T1000 (cell line): ENCODE measurements at places on chromosomes 13 and 19.

- no peak for DNase-seq
These were observed 440.1 kb upstream of the NBEA start for GRCh38 chr13:34502011-34502410.

GRCh38 chr19:491146-491741 is 5.0 kb upstream of the MADCAM1 start:
- DNase-seq, result peak; percentile 73

- DNase-seq, result no peak
These were observed 639 bp downstream of the LENG1 start for GRCh38 chr19:54158812-54159351.

DNA sequence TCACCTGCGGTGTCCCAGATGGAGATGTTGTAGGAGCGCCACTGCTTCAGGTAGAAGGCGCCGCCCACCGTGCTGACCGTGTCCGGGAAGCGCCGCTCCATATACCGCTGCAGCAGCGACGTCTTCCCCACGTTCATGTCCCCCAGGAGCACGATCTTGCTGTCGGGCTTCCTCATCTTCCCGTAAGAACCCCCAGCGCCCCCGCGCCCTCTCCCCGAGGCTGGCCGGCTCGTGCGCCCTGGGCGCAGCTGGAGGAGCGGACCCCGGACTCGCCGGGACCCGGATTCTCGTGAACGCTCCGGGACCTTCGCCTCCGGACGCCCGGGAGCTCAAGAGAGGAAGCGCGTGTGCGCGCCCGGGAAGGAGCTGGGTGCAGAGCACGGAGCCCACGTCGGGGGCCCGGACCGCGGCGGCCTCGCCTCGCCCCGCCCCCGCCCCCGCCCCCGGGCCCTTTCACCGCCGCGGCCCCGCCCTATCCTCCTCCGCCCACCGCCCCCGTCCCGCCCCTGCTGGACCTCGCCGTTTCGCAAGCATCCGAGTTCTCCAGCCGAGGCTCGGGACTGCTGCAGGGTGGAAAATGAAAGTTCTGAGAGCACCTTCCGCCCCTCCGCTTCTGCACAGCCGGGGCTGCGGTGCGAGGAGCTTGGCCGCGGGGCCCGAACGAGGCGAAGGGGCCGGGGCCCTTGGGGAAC is at the start of gene RAB20:
RAB20 (minus strand) TSS at position 379 of the 692 bp plus-strand sequence; CDS start at position 176, 203 bp downstream.
- DNase-seq, result peak; percentile 73

- no peak for DNase-seq
These were observed 7.6 kb downstream of the F2RL3 start for GRCh38 chr19:16896146-16897028.

GRCh38 chr19:48631225-48631624 is 6.0 kb downstream of the DBP start:
- DNase-seq, result no peak

GRCh38 chr19:14418856-14419105 is 360 bp downstream of the DDX39A start:
- no peak for DNase-seq

DNA sequence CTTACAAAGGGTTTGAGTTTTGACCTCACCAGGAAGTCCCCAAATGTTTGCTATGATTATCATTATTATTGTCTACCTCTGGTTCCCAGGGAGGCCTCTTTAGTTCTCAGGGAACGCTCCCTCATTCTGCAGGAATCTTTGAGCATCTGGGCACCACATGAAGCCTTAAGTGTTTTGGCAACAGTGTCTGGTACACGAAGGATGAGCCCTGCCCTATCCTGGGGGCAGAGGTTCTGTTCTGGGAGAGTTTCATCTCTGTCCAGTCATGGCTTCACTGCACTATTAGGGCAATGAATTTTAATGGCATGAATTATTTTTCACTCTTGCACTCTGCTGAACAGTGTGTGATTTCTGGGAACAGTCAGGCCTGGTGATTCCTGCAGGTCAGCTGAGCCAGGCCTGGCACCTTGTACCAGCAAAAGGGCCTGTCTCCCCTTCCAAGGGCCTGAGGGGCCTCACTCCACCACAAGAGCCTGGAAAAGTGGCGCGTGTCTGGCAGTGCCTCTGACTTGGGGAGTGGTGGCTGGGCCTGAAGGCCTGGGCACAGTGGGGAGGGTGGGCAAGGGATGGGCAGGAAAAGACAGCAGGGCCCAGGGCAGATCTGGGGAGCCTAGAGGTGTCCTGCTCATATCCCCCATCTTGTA is 4.6 kb downstream of the FAM187B start:
- DNase-seq, result no peak

DNA sequence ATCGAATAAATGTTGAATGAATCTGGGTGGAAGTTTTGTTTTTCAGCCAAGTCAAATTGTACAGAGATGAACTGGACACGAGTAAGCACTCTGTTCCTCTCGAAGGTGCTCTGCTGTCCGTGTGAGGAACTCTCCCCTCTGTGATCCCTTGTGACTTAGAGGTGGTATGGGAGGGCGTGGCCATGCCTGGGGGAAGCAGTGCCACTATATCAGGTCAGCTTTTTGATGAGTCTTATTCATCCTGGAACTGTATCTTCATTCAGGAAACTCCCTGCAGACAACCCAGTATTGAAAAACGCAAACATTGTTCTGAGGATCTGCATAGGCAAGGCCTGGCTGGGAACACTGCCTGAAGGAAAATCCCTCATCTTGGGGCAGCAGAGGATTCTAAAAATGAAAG is 45.7 kb upstream of the FLT1 start:
- no peak for DNase-seq

- no peak for DNase-seq
These were observed 90.5 kb downstream of the ZNF708 start for GRCh38 chr19:21238670-21239069.

DNA sequence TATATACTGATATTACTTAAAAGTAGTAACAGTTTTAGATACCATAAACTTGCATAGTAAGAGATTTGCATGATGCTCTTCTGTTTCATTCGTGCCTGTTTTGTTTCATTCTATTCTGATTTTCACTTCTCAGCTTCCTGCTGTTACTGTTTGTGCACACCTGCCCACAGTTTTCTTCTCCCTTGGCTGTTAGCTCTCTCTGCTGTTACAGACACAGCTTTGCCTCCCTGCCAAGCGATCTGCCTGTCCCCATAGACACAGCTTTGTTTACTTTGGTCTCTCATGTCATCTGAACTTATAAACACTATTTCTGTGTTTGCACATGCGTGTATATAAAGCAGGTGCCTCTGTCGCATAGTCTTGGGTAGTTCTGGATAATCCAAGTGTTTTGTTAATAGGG is 21.4 kb upstream of the UPF3A start:
- no peak for DNase-seq

GRCh38 chr13:20390526-20391175 is 135.0 kb downstream of the CRYL1 start:
- DNase-seq, result no peak

DNA sequence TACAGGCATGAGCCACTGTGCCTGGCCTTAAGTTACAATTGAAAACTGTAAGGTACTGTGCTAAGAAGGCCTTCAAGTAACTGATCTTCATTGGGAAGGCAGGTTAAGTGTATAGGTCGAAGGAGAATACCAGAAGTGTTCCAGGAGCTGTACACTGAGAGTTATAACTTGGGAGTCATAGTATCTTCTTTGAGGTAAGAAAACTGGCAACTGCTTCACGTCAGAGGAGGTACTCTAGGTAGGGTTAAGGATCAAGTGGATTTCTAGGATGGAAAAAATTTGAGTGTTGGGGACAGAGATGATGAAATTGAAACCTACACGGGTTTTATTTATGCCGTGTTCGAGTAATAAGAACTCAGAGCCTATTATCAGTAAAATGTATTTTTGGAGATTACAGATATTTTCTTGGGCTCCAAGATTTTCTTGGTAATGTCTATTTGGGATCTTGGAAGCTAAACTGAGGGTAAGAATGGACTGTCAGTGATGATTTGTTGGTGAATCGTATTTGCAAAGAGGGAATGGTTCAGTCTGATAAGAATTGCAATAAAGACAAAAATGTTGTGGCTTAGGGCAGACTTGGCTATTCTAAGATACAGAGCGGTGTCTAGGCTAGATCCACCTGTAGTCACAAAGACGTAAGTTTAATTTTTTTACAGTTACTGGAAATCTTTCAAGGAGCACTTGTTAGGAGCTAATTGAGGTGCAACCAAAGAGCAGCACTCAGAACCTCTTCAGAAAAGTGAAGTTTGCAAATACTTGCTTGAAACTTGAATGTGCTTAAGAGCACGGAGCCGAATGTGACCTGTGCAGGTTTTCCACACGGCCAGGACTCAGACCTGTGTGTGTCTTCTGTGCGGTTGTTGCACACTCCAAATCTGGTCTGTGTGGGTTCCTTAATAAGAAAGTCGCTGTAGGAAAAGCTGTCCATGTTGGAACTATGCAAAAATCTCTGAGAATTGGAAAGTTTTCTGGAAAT is 102.5 kb downstream of the URI1 start:
- DNase-seq, result no peak

GRCh38 chr19:11421371-11422098 is 2.4 kb upstream of the RGL3 start:
- no peak for DNase-seq

DNA sequence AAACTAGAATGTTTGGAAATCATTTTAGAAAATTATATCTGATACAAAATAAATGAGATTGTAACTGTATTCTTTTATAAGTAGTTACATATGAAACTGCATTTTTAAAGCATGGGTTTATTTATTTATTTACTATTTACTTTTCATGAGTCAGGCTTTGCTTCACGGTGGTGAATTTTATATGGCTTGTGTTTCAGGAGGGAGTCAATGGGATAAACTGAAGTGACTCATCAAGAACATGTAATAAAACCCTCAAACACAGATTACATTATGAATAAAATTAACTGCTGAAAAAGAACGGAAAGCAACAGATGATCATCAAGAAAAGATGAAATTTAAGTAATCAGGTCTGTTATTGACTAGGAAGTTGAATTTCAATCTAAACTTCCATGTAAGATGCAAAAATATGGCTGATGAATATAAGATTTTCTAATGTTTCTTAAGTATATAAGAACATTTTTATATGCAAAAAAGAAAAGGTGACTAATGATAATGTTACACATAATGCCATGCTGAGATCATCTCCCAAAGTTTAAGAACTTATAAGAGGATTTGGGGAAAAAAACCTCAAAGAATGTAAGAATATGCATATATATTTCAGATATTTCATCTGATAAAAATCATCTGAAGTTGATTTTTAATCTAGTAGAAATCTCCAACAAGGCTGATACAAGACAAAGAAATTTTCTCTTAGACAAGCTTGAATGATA is 383.6 kb downstream of the SLITRK1 start:
- DNase-seq, result no peak

DNA sequence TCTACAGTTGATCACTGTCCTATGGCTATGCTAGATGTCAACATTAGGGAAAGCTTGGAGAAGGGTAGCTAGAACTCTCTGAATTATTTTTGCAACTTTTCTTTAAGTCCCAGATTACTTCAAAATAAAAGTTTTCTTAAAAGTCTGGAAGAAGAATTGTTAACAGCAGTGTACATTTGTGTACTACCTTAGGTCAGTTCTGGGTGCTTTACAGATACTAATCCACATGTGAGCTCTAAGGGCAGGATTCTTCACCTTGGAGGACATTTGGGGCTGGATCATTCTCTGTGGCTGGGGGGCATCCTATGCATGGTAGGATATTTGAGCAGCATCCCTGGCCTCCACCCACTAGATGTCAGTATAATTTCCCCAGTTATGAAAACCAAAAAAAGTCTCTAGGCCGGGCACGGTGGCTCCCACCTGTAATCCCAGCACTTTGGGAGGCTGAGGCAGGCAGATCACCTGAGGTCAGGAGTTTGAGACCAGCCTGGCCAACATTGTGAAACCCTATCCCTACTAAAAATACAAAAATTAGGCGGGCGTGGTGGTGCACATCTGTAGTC is 2.8 kb downstream of the BRME1 start:
- no peak for DNase-seq

DNA sequence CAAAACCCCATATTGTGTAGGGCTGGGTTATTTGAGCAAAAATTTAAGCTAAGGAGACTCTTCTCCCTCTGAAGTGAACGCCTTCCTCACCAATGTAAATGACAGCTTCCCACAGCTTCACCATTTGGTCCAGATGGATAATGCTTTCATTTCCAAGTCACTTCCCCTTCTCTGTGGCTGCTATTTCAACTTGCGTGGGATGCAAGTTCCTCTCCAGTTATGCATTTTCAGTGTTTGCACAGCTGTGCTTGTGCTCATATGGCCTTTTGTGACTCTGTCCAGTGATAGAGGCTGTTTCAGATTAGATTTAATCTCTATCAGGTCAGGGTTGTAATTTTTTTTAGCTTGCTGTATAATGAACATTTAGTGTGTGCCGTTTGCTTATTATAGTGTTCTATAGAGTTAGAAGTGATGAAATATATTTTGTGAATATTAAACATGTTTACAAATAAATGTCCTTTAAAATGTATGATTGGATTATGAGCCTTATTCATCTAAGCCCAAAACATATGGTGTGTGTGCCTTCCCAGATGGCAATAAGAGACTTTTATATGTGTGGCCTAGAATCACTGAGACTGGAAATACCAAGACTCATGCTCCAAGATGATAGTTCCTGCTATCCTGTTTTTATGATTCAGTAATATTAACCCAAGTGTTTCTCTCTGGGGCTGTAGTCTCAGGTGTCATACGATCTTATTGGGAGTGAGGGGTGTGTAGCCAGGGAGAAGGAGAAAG is 86.6 kb downstream of the TNFRSF19 start:
- no peak for DNase-seq

GRCh38 chr19:38714354-38714778 is 29.9 kb downstream of the CAPN12 start:
- DNase-seq, result no peak

- no peak for DNase-seq
These were observed 84.7 kb downstream of the ERCC5 start for GRCh38 chr13:102930566-102930965.

DNA sequence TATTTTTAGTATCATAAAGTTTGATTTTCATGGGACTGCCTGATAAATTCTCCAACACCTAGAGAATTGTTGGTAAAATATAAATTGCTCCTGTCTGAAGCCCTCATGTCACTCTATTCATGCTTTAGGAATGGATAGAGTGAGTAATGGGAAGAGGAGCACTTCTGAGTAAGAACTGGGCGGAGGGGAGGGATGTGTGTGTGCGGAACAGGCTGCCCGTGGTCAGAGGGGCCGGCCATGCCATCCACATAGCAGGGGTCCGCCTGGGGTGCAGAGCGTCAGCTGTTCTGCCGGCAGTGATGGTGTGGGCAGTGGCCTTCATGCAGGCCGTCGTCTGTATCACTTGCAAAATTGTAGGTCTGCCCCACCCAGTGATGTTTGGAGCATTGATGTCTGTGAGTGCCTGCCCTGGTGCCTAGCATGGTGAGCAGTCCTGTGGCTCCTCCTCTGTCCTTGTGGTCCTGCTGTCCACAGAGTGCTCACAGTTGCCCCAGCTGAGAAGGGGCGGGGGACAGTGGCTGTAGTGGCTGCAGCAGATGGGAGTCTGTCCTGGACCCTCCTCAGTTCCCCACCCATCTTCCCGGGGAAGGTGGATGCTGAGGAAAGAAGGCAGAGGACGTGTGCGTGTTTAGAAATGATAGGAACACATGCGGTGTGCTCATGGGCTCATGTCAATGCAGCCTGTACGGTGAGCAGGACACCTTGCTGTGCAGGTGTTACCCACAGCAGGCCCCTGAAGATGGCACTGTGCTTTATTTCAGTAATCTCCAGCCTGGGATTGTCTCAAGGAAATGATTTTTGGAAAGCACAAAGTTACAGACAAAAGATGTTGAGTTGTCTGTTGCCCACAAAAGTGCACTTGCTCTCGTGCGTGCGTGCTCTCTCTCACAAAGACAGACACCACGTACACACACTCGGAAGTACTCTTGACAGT is 49.4 kb upstream of the TEX29 start:
- no peak for DNase-seq
